ENCODE measurements at places on chromosomes 12 and 14.
A peak's percentile ranks its signal among the peaks of the same experiment; 100 is the strongest.

- DNase-seq: peak; percentile 35
These were observed 423 bp downstream of the FGD6 start for GRCh38 chr12:95216711-95217376.

- DNase-seq: no peak
These were observed 134.0 kb downstream of the DIO2 start for GRCh38 chr14:80077262-80077661.

- DNase-seq: no peak
These were observed 739.6 kb upstream of the TBX3 start for GRCh38 chr12:115423546-115423987.

DNA sequence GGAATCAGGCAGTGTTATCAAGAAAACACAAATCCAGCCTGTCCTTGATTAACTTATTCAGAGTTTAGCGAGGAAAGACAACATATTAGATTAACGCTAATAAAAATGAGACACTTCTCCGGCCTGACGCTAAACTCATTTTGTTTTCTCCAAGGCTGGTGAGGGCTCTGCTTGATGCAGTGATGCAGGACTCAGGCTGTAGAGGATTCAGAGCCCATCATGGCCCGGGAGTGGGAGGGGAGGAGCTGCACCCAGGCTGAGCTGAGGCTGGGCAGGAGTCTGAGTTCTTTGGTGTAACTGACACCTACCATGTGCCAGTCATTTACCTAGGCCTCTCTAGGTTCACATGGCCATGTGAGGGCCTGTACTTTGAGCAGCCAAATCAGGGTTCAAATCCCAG lies 70.0 kb downstream of the WSCD2 start:
- DNase-seq: no peak

- no peak for DNase-seq
These were observed 368.6 kb upstream of the RGS6 start for GRCh38 chr14:71563492-71564153.

GRCh38 chr14:52068615-52069306 lies at the start of gene NID2:
Gene NID2, minus strand, starts transcription at chr14:52069059. Its CDS starts 65 bp downstream, at chr14:52068994.
- peak; percentile 92 for DNase-seq

DNA sequence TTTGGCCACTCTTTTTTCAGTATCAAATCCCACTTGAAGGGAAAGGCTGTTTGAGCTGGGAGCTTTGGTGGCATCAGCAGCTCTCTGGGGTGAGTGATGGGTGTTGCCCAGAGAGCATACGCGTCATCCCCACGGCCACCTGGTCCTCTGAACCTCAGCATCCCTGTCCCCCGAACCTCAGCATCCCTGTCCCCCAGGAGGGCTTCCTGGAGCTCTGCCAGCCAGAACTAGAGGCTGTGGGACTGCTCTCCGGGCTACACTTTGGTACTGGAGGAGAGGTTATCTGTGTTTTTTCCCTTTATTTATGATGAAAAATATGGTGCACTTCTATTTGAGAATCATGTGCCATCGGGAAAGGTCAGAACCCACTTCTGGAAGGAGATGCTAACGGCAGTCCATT lies 131.5 kb upstream of the RTL1 start:
- no peak for DNase-seq

DNA sequence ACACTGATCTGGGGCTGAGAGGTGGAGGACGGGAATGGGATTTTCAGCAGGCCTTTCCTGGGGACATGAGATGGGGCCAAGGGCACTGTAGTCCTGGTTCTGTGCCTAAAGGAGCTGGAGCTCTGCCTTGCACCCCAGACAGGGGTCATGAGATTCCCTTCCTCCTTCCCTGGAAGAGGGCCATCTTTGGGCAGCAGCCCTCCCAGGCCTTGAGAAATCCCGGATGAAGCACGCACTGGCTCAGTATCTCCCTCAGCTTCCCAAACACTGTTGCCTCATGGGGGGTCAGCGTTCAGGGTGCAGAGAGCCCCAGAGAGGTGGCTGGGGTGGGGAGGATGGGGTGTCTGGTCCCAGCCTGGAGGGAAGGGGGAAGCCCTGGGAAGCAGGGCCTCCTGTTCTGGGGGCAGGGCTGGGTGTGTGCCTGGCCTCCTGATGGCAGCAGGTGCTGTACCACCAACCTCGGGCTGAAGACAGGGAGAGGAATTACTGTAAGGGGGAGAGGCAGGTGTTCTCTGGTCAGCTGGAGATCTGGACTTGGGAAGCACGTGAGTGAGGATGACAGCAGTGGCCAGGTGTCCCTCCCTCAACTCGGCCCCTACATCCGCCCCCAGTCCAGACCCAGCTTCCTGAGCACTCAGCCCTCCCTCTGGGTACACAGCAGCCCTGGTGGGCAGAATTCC lies 8.4 kb upstream of the NR4A1 start:
- DNase-seq: no peak

GRCh38 chr12:52006726-52007157 lies at the start of gene TAMALIN:
Gene TAMALIN, plus strand, starts transcription at chr12:52006946. Its CDS starts 74 bp downstream, at chr12:52007020.
- DNase-seq: peak; percentile 81

- no peak for DNase-seq
These were observed 793.7 kb downstream of the RPS29 start for GRCh38 chr14:48792376-48793024.

DNA sequence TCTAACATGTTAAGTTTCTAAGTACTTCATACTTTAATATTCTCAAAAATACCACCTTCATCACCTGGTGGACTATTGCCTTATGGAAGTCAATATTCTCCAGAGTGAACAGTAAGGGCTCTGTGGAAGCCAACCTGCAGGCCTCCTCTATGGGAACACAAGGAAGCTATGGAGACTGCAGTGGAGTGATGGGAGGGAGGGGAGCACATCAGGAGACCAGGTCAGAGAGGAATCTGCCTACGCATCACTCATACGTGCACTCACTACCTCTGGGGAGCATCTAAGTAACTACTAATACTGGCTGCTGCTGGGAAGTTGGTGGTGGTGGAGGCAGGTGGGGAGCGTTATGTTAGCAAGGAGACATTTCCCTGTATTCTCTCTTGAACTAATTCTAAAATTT lies 19.9 kb downstream of the HECTD4 start:
- DNase-seq: no peak

- no peak for DNase-seq
These were observed 14.9 kb upstream of the CCDC60 start for GRCh38 chr12:119319638-119320037.

GRCh38 chr14:94601884-94602391 lies 10.3 kb upstream of the SERPINA3 start:
- DNase-seq: no peak

- no peak for DNase-seq
These were observed 371.5 kb upstream of the RGS6 start for GRCh38 chr14:71560751-71561150.

DNA sequence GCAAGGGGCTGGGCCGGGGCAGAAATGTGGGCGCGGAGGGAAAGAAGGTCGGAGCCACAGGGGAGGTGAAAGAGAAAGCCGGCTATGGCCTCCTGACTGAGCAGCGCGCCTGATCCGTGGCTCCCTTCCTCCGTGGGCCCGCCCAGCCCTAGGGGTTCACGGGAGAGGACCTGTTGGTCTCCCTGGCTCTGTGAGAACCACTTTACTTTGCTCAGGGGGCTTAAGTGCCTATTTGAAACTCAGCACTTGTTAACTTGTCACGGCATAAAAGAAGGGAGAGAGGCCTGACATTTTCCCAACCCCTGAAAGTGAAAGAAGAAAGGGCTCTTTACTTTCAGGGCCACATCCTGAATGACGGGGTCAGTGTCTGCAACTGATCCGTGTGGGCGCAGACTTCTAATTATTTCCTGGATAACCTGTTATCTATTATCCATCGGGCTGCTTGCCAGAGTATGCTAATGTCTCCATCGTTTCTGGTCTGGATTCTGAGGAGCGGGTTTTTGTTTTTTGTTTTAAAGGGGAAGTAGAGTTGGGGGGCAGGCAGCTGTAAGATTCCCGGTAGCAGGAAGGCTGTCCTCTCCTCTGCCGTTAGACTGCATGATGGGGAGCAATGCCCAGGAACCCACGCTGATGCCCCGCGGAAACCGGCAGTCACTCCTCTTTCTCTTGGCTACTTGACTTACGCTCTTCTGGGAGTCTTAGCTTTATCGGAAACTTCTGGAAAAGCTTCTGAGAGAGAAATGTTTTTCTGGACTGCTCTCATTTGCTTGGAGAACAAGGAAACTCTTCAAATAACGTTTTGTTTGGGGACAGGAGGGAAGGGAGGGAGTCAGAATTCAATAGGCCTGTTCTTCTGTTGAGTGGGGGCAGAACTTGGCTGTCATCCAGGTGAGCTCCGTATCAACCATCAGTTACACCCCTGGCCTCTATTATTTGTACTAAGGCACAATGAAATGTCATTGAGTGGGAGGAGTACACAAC lies 127.7 kb upstream of the MAX start:
- peak; percentile 50 for DNase-seq

- no peak for DNase-seq
These were observed 58.6 kb downstream of the MON2 start for GRCh38 chr12:62525271-62525670.

- no peak for DNase-seq
These were observed 72.9 kb downstream of the PRIMA1 start for GRCh38 chr14:93715279-93715927.

GRCh38 chr14:98070536-98070935 lies 1201.5 kb downstream of the BCL11B start:
- DNase-seq: no peak

DNA sequence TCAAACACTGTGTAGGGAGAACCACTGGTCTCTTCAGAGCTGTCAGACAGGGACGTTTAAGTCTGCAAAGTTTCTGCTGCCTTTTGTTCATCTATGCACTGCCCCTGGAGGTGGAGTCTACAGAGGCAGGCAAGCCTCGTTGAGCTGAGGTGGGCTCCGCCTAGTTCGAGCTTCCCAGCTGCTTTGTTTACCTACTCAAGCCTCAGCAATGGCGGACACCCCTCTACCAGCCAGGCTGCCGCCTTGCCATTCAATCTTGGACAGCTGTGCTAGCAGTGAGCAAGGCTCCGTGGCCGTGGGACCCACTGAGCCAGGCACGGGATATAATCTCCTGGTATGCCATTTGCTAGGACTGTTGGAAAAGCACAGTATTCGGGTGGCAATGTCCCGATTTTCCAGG lies 24.6 kb upstream of the YBX3 start:
- DNase-seq: no peak

DNA sequence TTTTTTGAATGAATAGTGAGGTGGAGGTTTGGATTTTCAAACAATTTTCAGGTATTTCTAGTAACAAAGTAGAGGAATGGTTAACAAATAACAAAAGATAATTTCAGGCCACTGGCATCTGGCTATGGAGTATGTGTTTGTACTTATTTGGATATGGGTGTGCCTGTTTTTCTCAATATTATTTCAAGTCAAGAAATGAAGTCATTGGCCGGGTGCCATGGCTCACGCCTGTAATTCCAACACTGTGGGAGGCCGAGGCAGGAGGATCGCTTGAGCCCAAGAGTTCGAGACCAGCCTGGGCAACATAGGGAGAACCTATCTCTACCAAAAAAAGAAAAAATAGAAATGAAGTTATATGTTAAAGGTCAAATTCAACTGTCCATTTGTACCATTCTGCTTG lies 13.9 kb downstream of the SLC35E3 start:
- no peak for DNase-seq

- no peak for DNase-seq
These were observed 201.0 kb downstream of the TMX1 start for GRCh38 chr14:51441001-51441400.

- DNase-seq: no peak
These were observed 9.3 kb upstream of the PPP4R4 start for GRCh38 chr14:94164685-94165431.

GRCh38 chr12:92573104-92573503 lies 129.7 kb upstream of the PLEKHG7 start:
- no peak for DNase-seq

DNA sequence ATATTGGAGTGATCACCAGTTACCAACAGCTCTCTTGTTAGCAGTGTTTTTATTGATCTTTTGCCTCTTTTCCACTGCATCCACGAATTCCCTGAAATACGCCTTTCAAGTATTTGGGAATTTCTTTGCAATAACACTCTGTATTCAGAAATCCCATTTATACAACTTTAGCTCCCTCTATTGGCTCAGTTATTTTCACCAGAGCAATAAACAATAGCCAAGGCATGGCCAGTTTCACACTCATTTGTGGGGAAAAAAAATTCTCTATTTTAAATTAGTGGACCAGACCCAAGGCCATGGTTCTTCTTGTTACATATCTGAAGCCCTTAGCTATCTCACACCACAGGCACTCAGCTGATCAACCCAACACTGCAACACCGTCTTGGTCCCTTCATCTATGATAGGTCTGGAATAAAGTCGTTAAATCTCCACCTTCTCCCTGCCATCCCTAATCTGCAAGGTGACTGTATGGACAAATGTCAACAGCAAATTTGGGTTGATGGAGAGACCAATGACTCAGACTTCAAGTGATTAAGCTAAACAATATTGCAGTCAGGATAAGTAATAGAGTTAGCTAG lies 92.4 kb upstream of the TMEM260 start:
- DNase-seq: no peak

- DNase-seq: no peak
These were observed 83.8 kb downstream of the PPM1A start for GRCh38 chr14:60332869-60333268.

GRCh38 chr14:89773644-89774316 lies 180.8 kb downstream of the EFCAB11 start:
- DNase-seq: no peak

GRCh38 chr14:74083161-74083560 lies 1.1 kb downstream of the ALDH6A1 start:
- no peak for DNase-seq

DNA sequence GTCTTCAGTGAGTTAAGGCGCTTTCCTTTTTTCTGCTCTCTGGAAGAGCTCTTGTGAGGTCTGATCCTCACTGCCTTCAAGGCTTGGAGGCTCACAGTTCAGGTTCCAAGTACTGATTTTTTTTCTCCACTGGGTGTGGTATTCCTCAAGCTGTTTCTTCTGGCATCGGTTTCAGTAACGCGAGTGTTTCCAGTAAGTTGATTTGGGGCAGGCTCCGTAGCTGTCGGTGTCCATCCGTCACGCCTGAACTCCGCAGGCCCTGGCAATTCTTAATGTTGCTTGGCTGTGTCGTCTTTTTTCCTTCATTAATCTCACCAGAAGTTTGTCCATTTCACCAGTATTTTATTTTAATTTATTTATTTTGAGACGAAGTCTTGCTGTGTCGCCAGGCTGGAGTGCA lies 30.6 kb downstream of the LRCOL1 start:
- DNase-seq: no peak

DNA sequence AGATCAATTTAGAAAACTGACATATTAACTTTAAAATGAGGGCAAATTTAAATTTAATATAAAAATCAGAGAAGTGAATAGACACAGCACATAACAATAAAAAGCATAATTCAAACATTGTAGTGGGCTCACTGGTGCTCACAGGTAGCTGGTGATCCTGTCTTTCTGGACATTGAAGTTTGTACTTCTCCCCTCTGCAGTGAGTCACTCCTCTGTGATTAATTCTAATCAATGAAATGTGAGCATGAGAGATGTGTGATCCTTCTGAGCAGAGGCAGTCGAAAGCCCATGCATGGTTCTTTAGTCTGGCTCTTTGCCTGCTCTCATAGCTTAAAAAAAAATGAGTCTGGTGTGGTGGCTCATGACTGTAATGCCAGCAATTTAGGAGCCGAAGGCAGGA lies 59.0 kb upstream of the RERGL start:
- no peak for DNase-seq

Data from right lung (tissue), 10 donors.